ENCODE measurements at places on chromosomes 7 and 10.

GRCh38 chr7:131524703-131525102 is 31.7 kb downstream of the PODXL start:
- no peak for DNase-seq

DNA sequence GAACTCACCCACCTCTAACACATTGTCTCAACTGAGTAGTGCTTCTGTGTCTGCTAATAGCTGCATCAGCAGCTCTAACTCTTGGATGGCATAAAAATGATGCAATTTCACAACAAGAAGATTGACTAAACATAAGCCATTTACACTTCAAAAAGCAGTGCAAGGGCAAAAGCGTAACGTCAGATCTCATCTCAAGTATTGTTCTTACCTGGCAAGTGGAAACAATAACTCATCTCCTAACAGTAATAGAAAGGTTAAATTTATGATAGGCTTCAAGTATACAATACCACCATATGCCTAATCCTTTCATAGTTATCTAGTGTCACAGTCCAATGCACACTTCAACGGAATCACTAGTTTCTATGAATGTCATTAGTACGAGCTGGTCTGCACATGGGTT is 14.8 kb downstream of the TPK1 start:
- DNase-seq, result peak; percentile 71

DNA sequence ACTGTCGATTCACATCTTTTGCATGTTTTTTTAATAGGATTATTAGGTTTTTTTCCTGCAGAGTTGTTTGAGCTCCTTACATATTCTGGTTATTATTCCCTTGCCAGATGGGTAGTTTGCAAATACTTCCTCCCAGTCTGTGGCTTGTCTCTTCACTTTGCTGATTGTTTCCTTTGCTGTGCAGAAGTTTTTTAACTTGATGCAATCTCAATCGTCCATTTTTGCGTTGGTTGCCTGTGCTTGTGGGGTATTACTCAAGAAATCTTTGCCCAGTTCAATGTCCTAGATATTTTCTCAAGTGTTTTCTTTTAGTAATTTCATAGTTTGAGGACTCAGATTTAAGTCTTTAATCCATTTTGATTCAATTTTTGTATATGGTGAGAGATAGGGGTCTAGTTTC is 95.4 kb downstream of the TBXAS1 start:
- no peak for DNase-seq

GRCh38 chr10:89744026-89744425 is 42.6 kb downstream of the KIF20B start:
- no peak for DNase-seq

GRCh38 chr10:9035355-9035754 is 980.9 kb downstream of the GATA3 start:
- DNase-seq, result no peak

- no peak for DNase-seq
These were observed 12.2 kb downstream of the PDZD8 start for GRCh38 chr10:117363028-117363427.

DNA sequence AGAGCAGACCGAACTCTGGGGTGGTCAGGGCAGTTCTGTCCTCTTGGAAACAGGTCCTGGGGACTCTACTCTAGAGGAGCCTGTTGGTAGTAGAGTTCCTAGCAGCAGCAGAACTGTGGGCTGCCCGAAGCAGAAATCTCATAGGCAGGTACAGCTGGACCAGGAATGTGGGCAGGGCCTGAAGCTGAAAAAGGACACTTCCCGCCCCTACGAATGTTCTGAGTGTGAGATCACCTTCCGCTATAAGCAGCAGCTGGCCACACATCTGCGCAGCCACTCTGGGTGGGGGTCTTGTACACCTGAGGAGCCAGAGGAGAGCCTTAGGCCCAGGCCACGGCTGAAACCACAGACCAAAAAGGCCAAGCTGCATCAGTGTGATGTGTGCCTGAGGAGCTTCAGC is 8.3 kb upstream of the ZNF783 start:
- no peak for DNase-seq

DNA sequence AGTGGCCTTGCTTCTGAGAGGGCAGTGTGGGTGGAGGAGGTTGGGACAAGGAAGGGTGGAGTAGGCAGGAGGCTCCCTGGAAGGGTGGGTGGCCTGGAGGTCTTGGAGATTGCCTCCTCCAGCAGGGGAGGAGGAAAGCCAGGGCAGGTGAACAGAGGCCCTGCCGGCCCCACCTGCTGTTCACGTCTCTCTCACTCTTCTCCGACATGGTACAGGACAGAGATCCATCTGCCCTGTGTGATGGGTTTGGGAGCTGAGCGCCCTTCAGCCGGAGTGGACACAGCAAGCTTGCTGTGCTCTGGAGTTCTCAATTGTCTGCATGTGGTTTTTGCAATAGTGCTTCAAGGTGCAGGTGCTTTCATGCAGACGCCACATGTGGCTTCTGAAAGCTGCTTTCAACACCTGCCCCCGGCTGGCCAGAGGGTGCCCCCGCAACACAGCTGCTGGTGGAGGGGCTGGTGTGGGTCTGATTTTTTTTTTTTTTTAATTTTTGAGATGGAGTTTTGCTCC is 82.8 kb upstream of the GNA12 start:
- DNase-seq, result no peak

DNA sequence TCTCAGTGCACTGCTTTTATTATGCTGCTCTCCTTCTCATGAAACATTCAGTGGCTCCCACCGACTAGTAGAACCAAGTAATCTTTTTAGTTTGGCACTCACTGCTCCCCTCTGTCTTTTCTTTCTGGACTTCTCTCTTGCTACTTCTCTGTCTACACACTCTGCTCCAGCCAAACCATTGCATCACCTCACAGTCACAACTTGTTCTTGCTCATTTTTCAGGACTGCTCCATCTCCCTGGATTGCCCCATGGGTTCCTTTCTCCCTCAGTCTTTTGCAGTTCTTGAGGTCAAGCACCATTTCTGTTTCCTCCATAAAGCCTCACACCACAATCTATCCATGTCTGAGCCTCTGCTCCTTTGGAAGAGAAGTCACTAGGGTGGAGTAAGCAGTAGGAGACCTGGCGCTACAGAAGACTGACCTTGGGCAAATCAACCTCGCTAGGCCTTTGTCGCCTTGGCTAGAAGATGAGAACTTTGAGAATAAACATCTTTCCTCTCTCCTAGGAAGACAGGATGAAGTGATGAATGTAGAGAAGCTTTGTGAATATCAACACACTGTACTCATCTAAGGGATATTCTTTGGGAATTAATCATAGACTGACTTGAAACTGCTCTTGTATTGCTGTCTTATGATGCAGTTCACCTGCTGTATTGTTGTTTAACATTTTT is 186.2 kb downstream of the LRMDA start:
- no peak for DNase-seq

- no peak for DNase-seq
These were observed 15.0 kb downstream of the ELN start for GRCh38 chr7:74042746-74043522.

DNA sequence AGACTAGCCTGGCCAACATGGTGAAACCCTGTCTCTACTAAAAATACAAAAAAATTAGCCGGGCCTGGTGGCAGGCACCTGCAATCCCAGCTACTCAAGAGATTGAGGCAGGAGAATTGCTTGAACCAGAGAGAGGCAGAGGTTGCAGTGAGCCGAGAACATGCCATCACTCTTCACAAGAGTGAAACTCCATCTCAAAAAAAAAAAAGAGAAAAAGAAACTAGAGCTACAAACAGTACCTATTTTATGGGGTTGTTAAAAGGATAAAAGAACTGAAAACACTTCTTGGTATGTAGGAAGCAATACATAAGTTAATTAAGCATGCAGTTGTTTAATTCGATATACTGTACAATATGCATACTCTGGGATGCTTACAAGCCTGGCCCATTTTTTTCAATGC is 216.9 kb downstream of the SORCS1 start:
- no peak for DNase-seq

DNA sequence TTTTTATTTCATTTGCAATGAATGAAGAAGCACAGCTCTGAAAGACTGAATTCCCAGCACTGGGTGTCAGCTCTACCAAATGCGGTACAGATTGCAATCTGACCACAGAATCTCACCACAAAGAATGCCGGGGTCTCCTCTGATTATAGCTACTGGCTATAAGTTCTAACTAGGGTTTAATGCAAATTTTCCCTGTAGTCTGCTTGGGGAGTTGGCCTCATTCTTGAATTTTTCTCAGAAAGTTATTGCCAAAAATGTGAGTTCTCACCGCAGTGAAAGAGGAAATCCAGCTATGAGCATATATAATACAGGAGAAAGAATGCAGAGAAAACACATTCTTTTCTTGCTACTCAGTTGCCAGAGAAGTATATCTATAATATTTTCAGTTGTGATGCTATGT is 1255.7 kb upstream of the LRRTM3 start:
- no peak for DNase-seq

- DNase-seq, result no peak
These were observed 119.3 kb downstream of the SRPK2 start for GRCh38 chr7:105269397-105269796.

GRCh38 chr10:129909531-129910256 is 54.4 kb downstream of the EBF3 start:
- no peak for DNase-seq

DNA sequence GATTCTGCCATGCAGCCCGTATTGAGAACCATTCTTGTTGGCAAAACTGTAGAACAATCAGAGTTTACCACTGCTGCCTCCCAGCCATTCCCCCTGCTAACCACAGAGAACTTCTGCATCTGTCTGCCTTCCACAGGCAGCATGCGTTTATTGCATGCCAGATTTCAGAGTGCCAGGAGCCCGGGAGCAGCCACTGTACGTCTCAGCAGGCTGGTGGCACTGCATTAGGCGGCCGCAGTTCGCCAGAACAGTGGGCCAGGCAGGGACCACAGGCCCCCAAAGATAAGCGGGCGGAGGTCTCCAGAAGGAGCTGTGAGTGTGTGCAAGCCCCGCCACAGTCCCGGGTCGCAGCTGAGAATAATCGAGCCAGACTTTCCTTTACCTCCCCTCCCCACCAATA is 31.8 kb downstream of the ZNF467 start:
- DNase-seq, result no peak

DNA sequence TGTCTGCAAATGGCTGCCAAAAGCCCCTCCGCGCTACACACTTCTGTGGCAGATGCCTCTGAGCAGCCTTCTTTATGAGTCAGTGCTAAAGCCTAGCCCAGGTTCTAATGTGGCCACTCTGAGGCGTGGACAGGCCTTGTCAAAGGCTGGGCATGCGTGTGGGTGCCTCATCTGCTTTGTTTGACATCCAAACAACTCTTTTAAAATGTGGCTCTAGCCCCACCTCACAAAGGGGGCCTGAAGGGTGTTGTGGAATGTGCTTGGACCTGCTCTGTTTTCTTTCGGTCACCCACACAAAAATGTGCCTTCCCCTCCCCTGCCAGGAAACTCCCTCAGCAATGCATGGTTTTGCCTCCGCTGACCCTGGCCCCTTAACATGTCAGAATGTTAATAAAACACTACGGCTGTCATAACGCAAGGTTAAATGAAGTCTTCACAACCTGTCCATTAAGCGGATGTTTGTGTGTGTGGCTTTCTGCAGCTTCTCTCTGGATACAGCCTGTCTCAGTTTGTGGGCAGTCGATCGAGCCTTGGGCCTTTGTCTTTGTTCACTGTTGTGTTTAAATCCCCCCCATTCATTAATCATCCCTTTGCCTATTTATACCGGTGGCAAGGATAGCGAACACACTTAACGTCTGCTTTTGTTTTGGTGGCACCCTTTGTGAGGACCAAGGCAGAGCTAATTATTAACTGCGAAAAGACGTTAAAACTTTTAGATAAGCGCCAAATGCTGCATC is 718.9 kb downstream of the LRMDA start:
- no peak for DNase-seq

GRCh38 chr7:20647908-20648776 is 32.7 kb downstream of the ABCB5 start:
- peak; percentile 72 for DNase-seq

GRCh38 chr10:28858646-28859045 is 181.3 kb downstream of the BAMBI start:
- no peak for DNase-seq

GRCh38 chr7:1236831-1237701 is 4.4 kb downstream of the UNCX start:
- DNase-seq, result no peak

GRCh38 chr7:139915864-139916716 is 87.0 kb downstream of the TBXAS1 start:
- DNase-seq, result no peak

GRCh38 chr7:28954946-28955345 is 3.2 kb downstream of the TRIL start:
- no peak for DNase-seq

DNA sequence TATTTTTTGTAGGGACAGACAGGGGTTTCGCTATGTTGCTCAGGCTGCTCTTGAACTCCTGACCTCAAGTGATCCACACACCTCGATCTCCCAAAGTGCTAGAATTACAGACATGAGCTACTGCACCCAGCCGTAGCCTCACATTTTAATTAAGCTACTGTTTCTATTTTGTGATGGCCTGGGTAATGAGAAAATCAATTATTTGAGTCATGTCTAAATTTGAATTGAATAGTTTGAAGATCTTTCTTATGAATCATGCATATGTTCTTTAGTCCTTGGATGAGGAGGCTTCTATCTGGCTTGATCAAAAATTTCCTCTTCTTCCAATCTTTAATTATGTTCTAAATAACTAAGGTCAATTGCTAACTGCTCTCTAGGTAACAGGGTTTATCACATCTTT is 175.0 kb downstream of the REEP3 start:
- no peak for DNase-seq

- no peak for DNase-seq
These were observed 47.5 kb upstream of the EN2 start for GRCh38 chr7:155410431-155410830.

GRCh38 chr10:94397549-94398370 is 4.6 kb upstream of the TBC1D12 start:
- DNase-seq, result no peak

- no peak for DNase-seq
These were observed 154.7 kb downstream of the PTPN20 start for GRCh38 chr10:47065903-47066302.

DNA sequence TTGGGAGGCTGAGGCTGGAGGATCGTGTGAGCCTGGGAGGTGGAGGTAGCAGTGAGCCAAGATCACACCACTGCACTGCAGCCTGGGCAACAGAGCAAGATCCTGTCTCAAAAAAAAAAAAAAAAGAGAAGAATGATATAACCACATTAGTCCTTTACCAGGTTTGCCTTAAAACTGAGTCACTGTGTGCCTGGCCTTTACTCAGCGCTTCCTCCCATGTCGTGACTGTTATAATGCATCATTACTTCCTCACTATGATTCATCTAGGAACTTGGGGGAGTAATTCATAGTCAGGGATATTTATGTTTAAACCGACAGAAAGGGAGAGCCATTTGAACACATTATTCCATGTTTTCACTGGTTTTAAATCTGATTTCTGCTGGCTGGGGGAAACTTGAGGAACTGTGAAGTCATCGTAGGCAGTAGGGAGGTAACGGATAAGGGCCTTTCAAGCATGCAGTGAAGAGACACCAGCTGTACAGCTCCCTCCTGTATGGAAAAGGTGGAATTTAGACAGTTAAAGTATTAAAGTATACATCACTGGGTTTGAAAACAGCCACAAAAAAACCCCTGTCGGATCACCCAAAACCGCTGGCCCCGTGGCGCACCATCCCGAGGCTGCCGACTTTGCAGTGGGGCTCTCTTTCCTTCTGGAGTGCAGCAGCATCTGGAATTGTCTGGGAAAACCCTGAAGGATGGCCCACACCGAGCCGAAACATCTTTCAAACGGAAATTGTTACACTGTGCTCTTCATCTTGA is 119.8 kb downstream of the NKX6-2 start:
- DNase-seq, result no peak
